Subcutaneous preadipocyte (primary cell): ENCODE measurements at places on chromosomes 6 and 20. TPM values are rescaled to one million over a fixed set of nuclear protein-coding genes. Genes with fewer than 3 reads are reported as not detected.

The CGA gene
- not detected in 2 replicates for total RNA-seq

The C6orf58 gene
- 0.20 TPM in 1 of 2 replicates, not detected in the other for total RNA-seq

The SLC2A10 gene
- total RNA-seq: 19.9 and 28.3 TPM in 2 replicates

The HCRTR2 gene
- not detected in 2 replicates for total RNA-seq

The VWA7 gene
- under 0.01 and 0.98 TPM in 2 replicates for total RNA-seq

The RNF114 gene
- 49.3 and 76.1 TPM in 2 replicates for total RNA-seq
